Liver (tissue), 10 donors: ENCODE measurements at places on chromosomes 16 and 17. TPM values are rescaled to one million over a fixed set of nuclear protein-coding genes. Genes with fewer than 3 reads are reported as not detected.

Gene PSMC3IP
- polyA plus RNA-seq = 0.88 TPM

Gene CYB561
- polyA plus RNA-seq = 16.3 TPM

Gene WFIKKN1
- polyA plus RNA-seq = 0.24 TPM

Gene PYY
- not detected for polyA plus RNA-seq

Gene KPNB1
- polyA plus RNA-seq = 39.5 TPM

Gene ADGRG3
- polyA plus RNA-seq = 0.63 TPM

Gene IL21R
- 0.37 TPM for polyA plus RNA-seq

Gene IL17C
- polyA plus RNA-seq = not detected

Gene IRF8
- polyA plus RNA-seq = 7.6 TPM

Gene SLC6A2
- polyA plus RNA-seq = 0.07 TPM

Gene AATK
- polyA plus RNA-seq = 0.45 TPM

Gene USP7
- polyA plus RNA-seq = 13.7 TPM

Gene ELOB
- 252 TPM for polyA plus RNA-seq

Gene COG4
- polyA plus RNA-seq = 26.7 TPM

Gene KRTAP1-5
- not detected for polyA plus RNA-seq

Gene KRT25
- polyA plus RNA-seq = not detected

Gene BCAR1
- 11.3 TPM for polyA plus RNA-seq

Gene CDR2L
- polyA plus RNA-seq = 0.78 TPM

Gene NUP88
- polyA plus RNA-seq = 39.6 TPM

Gene TBC1D16
- polyA plus RNA-seq = 3.4 TPM

Gene ZDHHC7
- polyA plus RNA-seq = 2.5 TPM

Gene KRTAP17-1
- not detected for polyA plus RNA-seq

Gene TMC5
- polyA plus RNA-seq = 0.54 TPM

Gene WSCD1
- 0.95 TPM for polyA plus RNA-seq

Gene PTX4
- polyA plus RNA-seq = not detected

Gene ZC3H7A
- polyA plus RNA-seq = 16.1 TPM

Gene TSPAN10
- 0.36 TPM for polyA plus RNA-seq

Gene OMG
- polyA plus RNA-seq = 2.1 TPM

Gene TMEM235
- 0.02 TPM for polyA plus RNA-seq
